ENCODE measurements at places on chromosomes 4 and X.

DNA sequence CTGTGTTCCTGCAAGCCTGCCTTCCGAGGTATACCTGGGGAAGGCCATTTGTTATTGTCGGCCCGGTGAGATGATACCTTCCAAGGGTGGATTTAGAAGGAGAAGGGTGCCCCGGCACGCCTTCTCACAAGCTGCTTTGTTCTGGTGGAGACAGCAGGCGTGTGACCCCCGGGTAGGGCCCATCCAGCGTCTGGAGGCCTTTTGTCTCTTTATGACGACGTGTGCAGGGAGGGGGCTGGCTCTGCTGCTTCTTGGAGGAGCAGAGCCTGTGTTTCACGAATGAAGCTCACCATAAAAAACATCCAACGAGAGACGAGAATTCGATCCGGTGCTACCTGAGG is 45.3 kb downstream of the SHOX start:
- DNase-seq = no peak

DNA sequence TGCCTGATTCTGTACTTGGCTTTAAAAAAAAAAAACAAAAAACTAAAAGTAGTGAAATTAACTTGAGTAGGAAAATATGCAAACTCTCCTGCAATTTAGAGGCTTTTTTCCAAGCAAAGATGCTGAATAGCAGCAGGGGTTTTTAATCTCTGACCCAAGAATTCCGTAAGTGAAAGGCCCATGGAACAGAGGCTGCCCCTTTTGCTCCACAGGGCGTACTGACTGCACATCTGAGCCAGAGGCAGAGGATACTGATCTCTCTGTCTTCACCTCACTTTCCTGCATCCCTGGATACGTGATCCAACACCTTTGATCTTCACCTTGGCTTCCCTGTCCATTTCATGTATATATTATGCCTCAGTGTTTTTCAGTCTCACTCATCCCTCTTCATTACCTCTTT is 3.9 kb downstream of the FAM149A start:
- no peak for DNase-seq

- DNase-seq = no peak
These were observed 10.8 kb downstream of the DGKQ start for GRCh38 chr4:962231-963208.

DNA sequence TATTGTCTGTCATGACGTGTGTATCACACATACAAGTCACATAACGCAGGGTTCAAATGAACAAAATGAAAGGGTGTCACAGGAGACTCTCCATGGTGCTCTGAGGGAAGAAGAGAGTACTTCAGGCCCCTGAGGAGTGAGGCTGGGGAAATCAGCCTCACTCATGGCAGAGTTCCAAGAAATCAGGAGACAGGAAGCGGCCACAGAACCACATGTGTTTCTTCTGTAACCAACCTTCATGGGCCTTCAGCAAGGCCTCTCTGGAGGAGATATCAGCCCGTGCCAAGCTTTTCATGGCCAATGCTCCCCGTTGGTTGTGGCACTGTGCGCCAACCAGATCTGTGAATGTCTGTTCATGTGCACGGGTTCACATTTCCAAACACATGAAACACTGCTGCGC is 76.0 kb downstream of the NAT8L start:
- DNase-seq = peak; percentile 4

GRCh38 chrX:13330446-13330845 is 10.6 kb upstream of the ATXN3L start:
- DNase-seq = no peak

DNA sequence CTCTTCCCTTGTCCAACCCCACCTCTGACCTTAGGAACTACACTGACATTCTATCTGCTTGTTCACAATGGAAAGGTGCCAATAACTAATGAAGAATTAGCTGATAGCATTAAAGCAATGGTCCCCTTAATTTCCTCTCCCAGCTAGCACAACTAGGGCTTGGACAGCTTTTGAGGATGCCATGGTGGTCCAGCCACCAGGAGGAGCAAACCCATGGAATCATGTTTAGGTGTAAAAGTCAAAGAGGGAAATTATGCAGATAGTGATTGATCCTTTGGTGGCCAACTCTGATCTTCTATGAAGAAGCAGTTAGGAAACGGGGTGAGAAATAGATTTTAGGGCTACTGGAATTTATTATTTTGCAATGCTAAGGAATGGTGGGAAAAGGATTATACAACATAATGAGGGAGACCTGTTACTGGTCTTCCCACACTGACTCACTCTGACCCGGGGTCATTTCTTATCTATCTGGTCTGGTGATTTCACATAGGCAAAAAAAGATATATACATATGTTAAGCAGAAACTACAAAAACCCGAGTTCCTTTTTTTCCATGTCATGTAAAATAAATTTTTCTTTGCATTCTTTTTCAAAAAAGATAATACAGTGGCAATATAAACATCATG is 45.8 kb upstream of the FBXW7 start:
- DNase-seq = no peak

GRCh38 chrX:155874571-155875244 is 6.4 kb upstream of the VAMP7 start:
- no peak for DNase-seq

DNA sequence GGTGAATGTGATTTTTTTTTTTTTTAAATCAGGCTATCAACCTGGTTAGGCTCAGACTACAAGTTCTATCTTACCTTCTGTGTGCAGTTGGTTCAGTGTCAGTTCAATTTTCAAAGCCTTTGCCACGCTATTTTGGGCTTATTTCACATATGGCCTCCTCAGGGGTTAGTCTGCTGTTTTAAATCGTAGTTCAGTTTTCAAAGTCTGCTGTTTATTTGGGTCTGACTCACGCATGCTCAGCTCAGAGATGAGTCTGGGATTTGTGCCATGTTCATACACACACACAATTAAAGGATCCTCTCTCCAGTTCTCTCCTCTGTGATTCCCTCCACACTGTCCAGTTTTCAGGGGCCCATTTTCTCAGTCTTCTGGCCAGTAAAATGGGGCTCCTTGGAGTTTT is 32.3 kb upstream of the ZFX start:
- peak; percentile 23 for DNase-seq
